Activated CD8-positive, alpha-beta memory T cell treated with anti-CD3 and anti-CD28 coated beads, Interleukin-2, amount 50 U/mL, for 4 hours (primary cell): ENCODE measurements at places on chromosomes 2 and 18.

- no peak for DNase-seq
These were observed 82.6 kb downstream of the IKZF2 start for GRCh38 chr2:213068676-213069359.

DNA sequence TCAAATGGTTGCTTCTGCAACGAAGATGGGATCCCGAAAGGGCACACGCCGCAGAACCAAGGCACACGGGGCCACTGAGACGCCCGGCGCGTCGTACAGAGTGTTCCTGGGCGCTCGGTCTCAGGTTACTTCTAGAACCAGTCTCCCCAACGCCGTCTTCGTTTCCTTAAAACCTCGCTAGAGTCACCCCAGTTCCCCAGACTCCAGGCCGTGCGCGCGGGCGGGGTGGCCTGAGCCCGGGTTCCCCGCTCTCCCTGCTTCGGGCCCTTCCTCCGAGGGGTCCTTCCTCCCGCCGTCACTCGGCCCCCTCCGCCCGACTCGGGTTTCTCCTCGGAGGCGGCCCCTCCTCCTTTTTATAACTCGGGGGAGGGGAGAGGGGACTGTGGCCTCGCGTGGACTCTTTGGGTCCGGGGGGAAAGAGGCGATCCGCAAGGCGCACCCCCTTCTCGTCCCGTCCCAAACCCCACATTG is 774 bp upstream of the FZD7 start:
- peak; percentile 26 for DNase-seq

- DNase-seq, result no peak
These were observed 119.2 kb downstream of the VAPA start for GRCh38 chr18:10033016-10033399.

GRCh38 chr2:95004287-95004686 is 21.2 kb upstream of the MAL start:
- DNase-seq, result no peak

GRCh38 chr2:42089340-42089925 is 41.6 kb downstream of the PKDCC start:
- peak; percentile 60 for DNase-seq

DNA sequence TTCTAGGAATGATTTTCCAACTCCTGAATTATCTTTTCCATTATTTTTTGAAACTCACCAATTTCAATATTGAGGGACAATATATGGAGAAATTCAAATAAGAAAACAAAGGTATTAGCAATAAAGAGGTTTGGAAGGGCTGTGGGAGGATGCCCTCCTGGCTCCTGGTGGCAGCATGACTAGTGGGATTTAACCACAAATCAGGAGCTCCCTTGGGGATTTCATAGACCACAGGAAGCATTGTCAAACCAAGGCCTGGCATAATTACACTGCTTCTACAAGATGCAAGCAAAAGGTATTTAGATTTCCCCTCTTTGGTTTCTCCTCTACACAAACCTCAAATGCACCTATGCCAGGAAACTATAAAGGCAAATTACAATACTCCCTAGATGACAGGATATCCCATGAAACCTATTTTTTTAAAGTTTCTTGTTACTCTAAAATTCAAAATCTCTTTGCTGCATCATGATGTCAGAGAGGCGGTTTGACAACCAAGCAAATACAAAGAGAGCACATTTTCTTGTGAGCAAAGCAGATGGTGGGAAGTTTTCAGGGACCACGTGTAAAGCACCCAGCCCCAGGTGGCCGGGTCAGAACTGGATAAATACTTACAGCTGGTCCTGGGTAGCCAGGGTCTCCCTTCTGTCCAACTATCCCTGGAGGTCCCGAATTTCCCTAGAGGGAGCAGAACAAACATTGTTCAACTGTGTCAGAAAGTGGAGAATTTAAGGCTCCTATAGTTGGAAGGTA is 67.9 kb downstream of the COL6A3 start:
- DNase-seq, result no peak

- DNase-seq, result no peak
These were observed 122.7 kb upstream of the ZFP36L2 start for GRCh38 chr2:43348908-43349661.

DNA sequence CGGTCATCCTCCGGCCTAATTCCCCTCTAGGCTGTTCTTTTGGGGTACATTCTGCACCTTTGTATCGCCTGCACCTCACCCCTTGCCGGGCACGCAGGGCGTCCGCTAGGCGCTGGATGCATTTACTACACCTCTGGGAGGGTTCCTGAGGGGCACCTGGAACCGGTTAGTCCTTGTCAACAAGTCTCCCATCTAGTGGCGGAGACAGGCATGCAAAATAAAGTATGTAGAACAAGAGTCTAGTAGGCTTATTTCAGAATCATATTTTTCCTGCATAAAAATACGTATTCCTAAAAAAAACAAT is 705 bp upstream of the TEX261 start:
- DNase-seq, result peak; percentile 48

GRCh38 chr2:219058541-219059374 is 2.0 kb downstream of the IHH start:
- DNase-seq, result no peak

- no peak for DNase-seq
These were observed 1.8 kb upstream of the MPV17 start for GRCh38 chr2:27324720-27325119.

DNA sequence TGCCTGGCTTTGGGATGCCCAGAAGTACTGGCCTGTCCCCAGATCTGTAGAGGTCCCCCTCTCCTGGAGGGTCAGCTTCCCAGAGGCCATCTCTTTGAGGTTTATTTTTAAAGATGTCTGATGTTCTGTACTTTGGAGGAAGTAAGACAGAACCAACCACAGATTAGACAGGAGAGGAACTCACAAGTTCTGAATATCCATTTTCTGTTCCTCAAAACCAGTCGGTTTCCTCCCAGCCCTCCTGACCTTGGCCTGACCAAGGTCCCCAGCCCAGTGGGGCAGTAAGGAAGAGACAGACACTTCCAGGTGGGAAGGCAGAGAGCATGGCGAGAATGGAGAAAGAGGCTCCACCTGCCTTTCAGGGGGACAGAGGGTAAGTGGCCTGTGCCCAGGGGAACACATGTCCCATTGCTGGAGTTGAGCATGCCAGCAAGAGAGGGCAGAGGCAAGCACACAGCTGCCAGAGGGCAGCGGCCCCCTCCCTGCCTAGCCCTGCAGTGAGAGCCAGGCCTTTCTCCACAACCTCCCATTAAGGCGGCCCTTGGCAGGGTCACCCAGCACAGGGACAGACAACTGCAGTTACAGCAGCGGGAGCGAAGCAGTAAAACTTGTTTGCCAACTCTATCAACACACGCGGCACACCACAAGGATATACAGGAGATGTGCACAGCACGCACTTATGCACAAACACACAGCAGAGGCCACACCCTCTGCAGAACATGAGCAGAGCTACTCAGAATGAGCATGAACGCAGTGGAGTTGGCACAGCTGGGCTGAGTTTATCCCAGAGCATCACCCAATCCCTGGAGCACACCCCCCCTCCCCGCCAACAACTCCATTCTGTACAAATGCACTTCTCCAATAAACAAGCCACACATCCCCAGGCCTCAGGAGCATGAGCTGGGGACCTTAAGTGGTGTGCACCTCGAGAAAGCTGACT is 18.5 kb upstream of the SEMA4C start:
- no peak for DNase-seq

- DNase-seq, result no peak
These were observed 449.5 kb upstream of the PKDCC start for GRCh38 chr2:41598161-41598894.

GRCh38 chr2:182496596-182496995 is 69.8 kb upstream of the PDE1A start:
- no peak for DNase-seq
